ENCODE measurements at places on chromosomes 2 and 18. TPM values are rescaled to one million over a fixed set of nuclear protein-coding genes. Genes with fewer than 3 reads are reported as not detected.

DNA sequence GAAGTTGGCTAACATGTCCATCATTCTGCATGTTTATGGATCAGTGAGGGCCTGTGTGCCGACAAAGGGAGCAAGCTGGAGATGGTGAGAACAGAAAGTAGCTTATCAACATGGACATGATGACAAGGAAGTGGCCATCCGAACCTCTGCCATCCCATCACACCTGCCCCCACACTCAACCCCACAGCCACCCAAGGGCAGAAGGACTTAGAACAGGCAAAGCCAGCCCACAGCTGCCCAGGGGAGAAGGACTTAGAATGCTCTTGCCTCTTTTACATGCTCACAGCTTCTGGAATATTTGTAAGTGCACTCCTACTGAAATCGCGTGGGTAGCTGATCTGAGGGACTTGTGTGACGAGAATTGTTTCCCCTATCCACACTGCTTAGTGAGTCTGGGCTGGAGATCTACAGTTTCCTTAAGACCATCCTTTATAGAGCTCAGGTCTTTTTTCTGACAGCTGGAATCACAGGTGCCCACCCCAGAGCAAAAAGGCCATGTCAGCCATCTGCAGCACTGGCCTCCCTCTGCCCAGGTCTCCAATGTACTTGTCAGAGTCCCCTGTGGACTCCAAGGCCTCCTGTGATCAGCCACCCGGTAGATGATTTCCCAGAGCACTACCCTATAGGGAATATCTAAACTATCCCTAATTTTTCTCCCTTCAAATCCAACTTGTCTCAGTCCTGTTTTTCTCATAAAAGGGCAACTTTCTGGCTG, 154.1 kb downstream of the SMAD7 start:
- no peak for DNase-seq

ANKRD30BL gene
- total RNA-seq = 15.3 TPM

DNA sequence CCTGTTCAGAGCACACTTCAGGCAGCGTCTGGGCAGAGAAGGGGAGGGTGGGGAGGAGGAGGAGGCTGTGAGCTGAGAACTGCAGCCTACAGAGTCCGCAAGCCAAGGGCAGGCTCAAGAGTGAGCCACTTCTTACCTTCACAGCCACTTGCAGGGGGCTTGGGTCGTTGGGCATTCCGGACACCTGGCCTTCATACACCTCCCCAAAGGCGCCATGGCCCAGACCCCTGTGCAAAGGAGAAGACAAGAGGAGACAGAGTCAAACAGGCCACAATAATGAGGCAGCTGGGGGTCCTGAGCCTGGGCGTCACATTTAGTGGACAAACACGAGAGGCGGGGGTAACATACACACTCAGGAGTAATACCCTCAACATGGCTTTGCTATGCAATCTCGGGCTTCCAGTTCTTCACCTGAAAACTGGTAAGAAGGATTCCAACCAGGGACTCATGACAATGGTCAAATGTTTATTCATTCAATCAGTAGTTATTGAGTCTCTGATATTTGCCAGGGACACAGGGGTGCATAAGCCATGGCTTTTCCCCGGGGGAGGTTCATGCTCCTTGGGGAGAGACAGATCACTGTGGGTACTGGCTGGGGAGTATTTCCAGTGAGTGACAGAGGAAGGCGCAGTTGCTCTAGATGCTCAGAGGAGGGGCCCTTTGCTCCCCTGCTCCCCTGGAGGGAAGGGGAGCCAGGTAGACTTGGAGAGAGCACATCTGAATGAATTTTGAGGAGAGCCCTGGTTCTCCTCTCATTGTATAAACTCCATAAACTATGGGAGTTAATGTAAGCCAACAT, 107.4 kb downstream of the CLIP4 start:
- no peak for DNase-seq

- DNase-seq = no peak
These were observed 33.3 kb upstream of the NT5DC4 start for GRCh38 chr2:112687522-112687921.

NBEAL1 gene
- total RNA-seq = 31.1 TPM

TUBB8B gene
- 0.11 TPM for total RNA-seq

DNA sequence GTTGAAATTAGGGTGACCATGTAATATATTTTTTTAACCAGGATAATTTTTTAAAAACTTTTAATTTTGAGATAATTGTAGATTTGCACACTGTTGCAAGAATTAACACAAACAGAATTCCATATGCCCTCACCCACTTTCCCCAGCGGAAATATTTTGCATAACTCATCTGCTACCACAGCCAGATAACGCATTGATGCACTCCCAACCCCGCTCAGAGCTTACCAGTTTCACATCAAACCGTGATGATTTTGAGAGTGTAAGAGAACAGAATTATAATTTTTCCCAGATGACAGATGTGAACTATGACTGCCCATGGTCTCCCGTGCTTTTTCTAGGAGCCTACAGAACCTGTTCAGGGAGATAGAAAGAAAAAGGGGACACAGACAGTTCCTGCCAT, 35.2 kb upstream of the LDLRAD4 start:
- no peak for DNase-seq

GRCh38 chr2:236813766-236814165, 244.1 kb downstream of the ACKR3 start:
- DNase-seq = no peak

MC5R gene
- 0.30 TPM for total RNA-seq

DNA sequence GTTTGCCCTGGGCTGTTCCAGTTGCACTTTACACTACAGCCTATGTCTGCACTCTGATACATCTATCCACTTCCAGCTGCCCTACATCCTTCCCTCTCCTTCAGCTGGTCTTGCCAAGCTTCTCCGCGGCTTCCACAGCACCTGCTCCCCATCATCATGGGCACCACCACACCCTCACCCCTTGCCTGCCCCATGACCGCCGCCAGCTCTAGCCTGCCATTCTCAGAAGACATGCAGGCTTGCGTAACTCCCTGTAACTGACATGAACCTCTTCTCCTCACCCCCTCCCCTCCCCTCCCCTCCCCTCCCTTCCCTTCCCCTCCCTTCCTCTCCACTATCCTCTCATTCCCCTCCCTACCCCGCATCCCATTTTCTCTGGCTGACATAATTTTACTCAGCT, 46.0 kb downstream of the PAX8 start:
- DNase-seq = no peak

OSBPL6 gene
- 7.3 TPM for total RNA-seq

- no peak for DNase-seq
These were observed 60.2 kb downstream of the E2F6 start for GRCh38 chr2:11405599-11406266.

GRCh38 chr2:196453613-196454047, 185.9 kb upstream of the CCDC150 start:
- peak; percentile 35 for DNase-seq

GRCh38 chr18:55494899-55495298, 93.1 kb downstream of the TCF4 start:
- DNase-seq = no peak

DNA sequence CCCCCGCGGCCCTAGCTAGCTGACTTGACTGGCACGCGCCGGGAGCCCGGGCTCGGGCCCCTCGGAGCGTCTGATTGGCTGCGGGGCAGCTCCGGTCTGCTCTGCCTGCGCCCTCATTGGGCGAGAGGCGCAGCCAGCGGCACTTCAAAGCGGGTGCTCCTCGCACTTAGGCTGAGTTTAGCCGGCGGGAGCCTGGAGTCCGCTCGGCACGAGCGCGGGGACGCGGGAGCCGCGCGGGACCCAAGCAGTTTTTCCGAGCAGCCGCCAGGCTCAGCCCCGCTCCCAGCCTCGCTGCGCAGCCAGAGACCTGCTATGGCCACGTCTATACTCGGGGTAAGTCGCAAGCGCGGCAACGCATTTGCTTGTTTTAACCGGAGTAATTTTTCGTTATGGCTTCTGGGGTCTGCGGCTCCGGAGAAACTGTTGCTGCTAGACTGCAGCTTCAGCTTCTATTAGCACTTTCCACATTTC, at the start of gene SP9:
Gene SP9, plus strand, starts transcription at position 174 of the 471 bp plus-strand sequence. Its CDS starts 139 bp downstream, at position 313.
- no peak for DNase-seq

TWIST2 gene
- 3.4 TPM for total RNA-seq

- peak; percentile 79 for DNase-seq
These were observed 145.2 kb upstream of the SYT4 start for GRCh38 chr18:43422518-43422917.

DNA sequence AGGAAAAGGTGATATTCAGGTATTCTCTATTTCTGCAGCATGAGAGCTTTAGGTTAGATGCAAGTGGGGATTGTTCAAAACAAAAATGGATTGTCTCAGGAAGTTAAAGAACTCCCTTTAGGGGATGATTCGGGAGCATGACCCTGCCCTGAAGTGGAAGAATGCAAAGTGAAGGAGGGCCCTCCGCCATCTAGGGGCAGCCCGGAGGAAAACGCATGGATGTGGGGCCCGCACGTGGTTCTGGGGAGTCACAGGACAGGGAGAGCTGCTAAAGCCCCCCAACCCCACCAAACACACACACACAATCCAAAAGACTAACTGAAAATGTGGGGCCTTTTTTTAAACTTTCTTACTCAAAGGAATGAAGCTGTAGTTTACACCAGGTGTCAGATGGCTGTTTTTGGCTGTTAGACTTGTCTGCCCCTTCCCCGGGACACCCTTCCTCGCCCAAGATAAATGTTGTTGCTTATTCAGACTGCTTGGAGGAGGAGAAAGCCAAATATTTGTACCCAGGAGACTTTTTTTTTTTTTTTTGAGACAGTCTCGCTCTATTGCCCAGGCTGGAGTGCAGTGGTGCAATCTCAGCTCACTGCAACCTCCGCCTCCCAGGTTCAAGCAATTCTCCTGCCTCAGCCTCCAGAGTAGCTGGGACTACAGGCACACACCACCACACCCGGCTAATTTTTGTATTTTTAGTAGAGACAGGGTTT, 78.8 kb downstream of the HNRNPLL start:
- DNase-seq = no peak

- DNase-seq = no peak
These were observed 43.2 kb downstream of the ZBTB7C start for GRCh38 chr18:48365965-48366364.

CKAP2L gene
- total RNA-seq = 6.8 TPM

GRCh38 chr2:143083636-143084035, 45.6 kb upstream of the ARHGAP15 start:
- DNase-seq = no peak

DNA sequence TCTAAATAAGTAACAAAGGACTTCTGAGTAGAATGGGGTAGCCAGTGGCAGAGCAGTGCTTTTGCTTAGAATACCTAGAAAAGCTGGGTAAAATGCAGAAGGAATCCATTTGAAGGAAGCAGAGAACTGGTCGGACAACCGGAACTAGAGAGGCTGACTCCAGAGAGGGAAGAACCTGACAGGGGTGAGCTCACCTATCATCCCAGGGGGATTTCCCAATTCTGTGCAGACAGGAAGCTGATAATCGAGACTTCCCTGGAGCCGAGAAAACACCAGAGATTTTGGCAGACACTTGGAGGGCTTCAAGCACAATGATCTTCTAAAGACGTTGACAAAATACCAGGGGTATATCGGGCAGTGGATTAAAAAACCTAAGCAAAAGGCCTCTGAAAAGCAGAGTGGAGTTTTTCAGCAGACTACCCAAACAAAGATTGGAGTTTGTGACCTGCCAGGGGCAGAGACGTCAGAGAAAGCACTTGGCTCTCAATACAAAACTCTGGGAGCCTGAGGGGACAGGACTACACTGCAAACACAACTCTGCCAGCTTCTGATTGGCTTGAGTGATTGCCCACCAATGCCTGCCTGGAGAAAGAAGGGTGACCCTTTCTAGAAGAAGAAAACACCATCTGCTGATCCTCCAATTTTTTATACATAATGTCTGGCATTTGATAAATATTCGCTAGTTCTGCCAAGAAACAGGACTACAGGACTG, 67.5 kb upstream of the TTN start:
- no peak for DNase-seq

DNA sequence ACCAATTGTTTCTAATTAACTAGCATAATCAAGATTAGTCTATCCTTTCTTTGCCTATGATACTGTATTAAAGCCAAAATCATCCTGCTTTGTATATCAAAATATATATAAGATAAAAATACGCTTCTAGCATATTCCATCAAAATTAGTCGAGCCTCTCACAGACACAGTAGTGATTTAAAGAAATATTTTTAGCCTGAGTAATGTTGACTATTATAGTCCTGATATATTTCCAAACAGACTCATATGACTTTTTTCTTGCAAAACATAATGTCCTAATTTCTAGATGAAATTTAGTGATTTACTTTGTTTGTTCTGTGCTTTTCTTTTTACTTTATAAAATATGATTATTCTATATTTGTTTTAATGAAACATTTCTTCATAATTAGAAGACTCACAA, 30.9 kb downstream of the FAP start:
- DNase-seq = no peak

- no peak for DNase-seq
These were observed 10.1 kb upstream of the RNU4ATAC start for GRCh38 chr2:121520641-121520994.

RASGRP3 gene
- total RNA-seq = 23.4 TPM

GRCh38 chr2:225690153-225690552, 290.6 kb downstream of the NYAP2 start:
- no peak for DNase-seq
